ENCODE measurements at places on chromosomes 13 and 19.

DNA sequence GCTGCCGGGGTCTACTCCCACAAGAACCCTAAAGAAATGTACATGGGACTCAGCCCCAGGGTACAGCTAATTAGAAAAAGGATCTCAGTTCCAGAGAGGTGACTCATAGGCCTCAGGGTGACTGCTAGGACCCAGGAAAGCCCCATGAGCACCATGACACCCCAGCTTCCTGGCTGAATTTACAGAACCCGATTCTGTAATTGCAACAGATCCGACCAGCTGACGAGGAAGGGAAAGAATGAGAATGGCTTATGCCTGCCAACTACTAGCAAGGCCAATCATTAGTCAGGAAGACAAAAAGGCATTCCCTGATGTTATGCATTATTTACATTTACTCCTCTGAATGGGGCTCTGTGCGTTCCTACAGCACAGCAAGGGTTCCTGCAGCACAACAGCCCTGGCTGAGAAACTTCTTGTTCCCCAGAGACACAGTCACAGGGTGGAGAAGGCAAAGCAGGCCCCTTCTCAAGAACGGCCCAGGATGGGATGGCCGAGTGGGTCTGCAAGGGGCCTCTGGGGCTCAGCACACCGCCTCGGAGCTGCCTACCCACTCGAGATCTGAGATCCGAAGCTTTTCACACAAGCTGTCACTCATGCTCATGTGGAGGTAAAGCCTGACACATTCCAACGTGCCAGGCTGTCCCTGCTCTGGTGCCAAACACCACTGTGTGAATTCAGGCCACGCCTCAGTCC, 27.2 kb downstream of the PBX4 start:
- DNase-seq, result peak; percentile 90

DNA sequence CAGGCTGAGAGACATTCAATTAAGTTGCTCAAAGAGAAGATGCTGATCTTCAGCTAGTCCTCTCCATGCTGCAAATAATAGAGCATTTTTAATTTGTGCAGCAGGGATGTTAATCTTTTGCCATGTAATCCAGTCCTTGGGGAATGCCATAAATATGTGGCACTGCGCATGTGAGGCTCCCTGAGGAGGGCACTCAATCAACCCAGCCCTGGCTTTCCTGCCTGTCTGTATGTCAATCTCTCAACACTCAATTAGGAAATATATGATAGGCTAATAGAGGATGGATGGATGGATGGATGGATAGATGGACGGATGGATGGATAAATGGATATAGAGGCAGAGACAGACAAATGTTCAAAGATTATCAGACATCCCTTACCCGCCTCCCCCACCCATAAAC, 31.6 kb upstream of the POP4 start:
- no peak for DNase-seq

- DNase-seq, result peak; percentile 46
Measured at GRCh38 chr19:10074153-10074552, 12.0 kb upstream of the SHFL start.

DNA sequence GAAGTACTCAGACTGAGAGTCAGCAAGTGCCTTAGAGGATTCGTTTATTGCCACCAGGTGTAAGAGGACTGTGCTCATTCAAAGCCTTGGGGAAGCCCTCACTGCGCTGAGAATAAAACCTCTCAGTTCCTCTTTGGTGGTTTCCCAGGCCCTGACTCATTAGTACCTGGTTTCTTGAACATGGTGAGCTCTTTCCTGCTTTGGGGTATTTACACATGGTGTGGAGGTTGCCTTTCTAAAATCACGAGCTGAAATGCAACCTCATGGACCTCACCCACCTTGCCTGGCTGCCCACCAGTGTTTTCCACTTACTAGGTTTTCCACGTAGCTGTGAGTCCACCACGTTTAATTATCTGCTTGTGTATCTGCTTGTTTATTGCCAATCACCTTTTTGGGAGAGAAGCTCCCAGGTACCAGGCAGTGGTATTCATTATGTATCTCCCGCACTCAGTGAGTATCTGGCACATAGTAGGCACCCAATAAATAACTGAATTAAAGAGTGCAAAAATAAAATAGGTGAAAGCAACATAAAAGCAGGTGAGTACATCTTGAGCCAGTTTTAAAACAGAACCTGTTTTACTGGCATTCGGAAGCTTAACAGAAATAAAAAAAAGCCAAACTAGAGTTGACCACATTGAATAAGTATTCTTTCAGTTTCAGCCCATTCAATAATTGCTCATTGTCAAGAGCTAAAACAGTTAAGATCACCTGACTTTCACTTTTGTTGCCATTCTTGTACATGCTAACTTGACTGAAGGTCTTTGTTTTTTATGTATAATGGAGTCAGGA, 533.0 kb downstream of the MYO16 start:
- DNase-seq, result no peak

DNA sequence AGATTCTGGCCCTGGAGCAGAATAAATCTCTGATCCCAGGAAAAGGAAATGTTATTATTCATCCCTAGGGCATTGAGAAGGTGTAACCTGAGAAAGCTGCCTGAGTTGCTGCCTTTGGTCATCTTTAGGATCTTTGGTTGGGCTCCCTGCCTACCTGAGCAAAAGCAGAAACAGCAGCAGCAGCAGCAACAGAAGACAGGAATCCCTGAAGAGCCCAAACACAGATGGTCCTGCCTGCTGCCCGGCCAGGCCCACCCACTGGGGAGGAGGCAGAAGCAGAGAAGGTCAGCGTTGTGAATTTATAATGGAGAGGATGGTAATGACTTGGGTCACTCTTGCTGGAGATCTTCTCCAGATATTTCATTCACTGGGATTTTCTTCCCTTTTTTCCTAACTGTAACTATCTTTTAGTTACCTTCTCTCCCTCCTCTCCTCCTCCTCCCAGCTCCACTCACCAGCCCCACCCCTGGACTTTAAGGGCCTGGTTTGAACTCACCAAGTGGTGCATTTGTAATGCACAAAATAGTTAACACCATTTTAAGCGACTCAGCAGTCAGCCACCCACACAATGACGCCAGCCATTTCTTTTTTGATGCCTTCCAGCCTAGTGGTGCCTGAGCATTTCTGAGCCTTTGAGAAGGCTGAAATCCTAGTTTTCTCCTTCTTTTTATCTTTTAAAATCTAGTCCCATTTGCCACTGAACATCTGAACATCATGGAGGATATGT, 91.7 kb downstream of the HSPH1 start:
- no peak for DNase-seq

GRCh38 chr13:25827831-25828465, 223.9 kb downstream of the SHISA2 start:
- no peak for DNase-seq

DNA sequence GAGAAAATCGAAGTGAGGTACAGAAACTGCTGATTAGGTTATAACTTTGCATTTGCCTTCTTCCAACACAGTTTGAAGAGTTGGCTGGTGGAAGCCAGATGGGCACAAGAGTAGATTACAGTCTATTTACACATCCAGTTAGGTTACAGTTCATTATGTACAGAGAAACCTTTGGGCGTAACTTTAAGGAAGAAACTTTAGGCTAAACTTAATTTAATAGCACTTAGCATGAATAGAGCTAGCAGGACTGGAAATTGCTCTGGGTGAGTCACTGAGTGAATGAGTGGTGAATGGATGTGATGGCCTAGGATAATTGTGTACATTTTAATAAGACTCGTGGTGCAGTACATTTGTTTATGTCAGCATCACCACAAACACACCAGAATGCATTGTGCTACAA, 62.9 kb upstream of the KLHL1 start:
- no peak for DNase-seq

DNA sequence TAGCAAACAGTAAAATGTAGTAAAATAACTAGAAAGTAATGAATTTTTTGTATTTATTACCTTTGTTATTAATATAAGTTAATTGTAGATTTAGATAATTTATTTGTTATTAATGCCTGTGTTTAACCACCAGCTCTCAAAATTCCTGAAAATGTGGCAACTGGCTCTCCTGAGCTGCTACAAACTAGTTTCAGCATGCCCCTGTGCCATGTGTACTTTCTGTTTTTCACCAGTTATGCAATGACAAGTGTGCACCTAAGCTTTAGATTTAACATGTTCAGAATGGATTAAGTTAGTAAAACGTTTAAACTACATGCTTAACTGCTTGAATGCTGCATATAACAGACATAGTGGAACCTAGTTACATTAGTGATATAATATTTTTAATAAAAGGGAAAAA, 88.1 kb downstream of the POSTN start:
- DNase-seq, result no peak

- DNase-seq, result peak; percentile 16
Measured at GRCh38 chr13:25171517-25172302, at the start of gene AMER2. AMER2 (minus strand) TSS chr13:25172288; CDS start chr13:25171619, 669 bp downstream.

DNA sequence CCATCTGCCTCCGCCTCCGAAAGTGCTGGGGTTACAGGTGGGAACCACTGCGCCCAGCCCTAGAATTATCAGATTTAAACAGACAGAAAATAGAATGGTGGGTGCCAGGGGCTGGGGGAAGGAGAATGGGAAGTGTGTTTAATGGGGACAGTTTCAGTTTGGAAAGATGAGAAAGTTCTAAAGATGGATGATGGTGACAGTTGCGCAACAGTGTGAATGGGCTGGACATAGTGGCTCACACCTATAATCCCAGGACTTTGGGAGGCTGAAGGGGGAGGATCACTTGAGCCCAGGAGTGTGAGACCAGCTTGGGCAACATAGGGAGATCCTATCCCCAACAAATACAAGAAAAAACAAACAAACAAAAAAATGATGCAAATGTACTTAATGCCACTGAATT, 15.9 kb downstream of the KANK2 start:
- no peak for DNase-seq

DNA sequence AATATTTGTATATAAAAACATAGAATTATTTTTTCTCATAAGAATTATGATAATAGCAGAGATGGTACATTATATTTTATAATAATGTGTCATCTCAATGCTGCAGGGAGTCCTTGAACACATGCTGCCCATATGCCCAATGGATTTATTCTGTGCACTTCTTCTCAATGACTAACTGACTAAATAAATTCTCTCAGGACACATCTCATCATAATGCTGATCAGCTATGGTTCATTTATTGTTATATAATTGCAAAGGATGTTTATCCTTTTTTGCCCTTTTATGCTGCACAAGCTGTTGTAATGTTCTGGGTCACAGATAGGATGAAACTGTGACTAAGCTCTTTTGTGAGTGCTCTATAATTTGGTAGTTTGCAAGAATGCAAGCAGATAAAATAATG, 1273.3 kb upstream of the ATXN8OS start:
- DNase-seq, result no peak

DNA sequence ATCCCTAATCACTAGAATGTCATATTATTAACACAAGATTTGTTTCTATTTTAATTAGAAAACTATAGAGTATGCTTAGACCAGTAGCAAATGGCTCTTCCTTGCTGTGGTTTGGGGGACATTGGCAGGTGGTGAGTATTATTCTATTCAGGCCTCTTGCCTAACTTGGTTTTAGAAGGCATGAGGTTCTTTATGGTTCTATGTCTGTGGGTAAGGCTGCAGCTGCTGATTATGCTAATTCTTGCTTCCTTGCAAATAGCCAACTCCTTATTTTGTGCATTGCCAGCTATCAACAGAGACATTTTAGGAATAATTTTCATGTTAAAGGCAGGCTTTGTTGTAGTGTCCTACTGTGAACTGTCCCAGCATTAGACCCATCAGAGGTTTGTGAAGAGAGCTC, 1344.9 kb downstream of the UQCRFS1 start:
- DNase-seq, result no peak

DNA sequence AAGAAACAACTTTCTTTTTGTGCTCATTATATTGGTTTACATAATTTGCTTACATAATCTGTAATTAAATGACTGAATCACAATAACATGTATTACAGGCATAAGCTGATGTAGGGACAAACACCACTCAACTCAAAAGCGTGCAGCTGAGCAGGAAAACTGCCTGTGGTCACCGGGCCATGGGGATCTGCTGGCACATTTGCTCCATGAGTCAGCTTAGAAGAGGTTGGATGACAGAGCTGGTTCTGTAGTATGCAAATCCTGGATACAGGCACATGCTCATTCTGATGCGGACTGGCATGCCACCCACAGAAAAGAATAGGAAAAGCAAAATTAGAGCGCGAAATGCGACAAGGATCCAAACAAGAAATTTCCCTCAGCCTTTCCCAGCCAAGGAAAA, 128.6 kb downstream of the USP12 start:
- peak; percentile 87 for DNase-seq

- DNase-seq, result no peak
Measured at GRCh38 chr19:31177246-31177645, 172.0 kb downstream of the TSHZ3 start.

GRCh38 chr19:48945817-48946216, 8.9 kb upstream of the BAX start:
- DNase-seq, result no peak

DNA sequence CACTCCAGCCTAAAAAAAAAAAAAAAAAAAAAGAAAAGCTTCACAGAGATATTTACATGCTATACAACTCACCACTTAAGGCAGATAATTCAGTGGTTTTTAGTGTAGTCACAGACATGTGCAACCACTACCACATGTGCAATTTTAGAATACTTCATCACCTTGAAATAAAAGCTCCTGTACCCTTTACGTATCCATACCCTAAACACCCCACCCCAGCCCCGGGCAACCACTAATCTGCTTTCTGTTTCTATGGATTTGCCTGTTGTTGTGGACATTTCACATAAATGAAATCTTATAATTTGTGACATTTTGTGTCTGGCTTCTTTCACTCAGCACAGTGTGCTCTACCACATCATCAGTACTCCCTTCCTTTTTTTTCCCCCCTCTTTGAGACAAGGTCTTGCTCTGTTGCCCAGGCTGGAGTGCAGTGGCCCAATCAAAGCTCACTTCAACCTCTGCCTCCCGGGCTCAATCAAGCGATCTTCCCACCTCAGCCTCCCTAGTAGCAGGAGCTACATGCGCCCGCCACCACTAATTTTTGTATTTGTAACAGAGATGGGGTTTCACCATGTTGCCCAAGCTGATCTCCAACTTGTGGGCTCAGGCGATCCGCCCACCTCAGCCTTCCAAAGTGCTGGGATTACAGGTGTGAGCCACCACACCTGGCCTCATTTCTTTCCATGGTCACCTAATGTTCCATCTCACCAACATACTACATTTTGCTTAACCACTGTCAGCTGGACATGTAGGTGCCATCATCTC, 4.0 kb downstream of the DDX39A start:
- no peak for DNase-seq

- DNase-seq, result no peak
Measured at GRCh38 chr13:70844391-70845108, 736.3 kb upstream of the KLHL1 start.

- DNase-seq, result no peak
Measured at GRCh38 chr13:101628900-101629299, 176.4 kb downstream of the ITGBL1 start.

GRCh38 chr13:51551416-51551815, 32.8 kb upstream of the WDFY2 start:
- DNase-seq, result no peak

DNA sequence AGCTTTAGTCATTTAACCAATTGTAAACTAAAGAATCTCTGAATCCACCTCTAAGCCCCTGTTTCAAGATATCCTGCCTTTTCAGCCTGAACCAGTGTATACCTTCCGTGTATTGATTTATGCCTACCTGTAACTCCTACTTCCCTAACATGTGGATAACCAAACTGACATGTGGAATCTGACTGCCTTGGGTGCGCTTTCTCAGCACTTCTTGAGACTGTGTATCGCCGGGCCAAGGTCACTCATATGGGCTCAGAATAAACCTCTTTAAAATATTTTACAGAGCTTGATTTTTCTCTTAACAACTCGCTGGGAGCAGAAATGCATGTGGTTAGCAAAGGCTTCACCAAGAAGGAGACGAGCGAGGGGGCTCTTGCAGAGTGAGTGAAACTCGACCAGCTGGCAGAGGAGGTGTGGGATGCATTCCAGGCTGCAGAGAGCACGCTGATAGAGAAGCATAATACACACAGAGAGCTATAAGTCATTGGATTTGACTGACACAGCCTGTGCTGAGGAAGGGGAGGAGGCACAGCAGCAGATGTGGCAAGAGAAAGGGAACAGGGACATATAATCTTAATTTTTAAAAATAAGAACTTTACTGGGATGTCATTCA, 268.2 kb upstream of the MAB21L1 start:
- DNase-seq, result peak; percentile 23
